Effector memory CD4-positive, alpha-beta T cell (primary cell): ENCODE measurements at places on chromosomes 4 and X.
A peak's percentile ranks its signal among the peaks of the same experiment; 100 is the strongest.

DNA sequence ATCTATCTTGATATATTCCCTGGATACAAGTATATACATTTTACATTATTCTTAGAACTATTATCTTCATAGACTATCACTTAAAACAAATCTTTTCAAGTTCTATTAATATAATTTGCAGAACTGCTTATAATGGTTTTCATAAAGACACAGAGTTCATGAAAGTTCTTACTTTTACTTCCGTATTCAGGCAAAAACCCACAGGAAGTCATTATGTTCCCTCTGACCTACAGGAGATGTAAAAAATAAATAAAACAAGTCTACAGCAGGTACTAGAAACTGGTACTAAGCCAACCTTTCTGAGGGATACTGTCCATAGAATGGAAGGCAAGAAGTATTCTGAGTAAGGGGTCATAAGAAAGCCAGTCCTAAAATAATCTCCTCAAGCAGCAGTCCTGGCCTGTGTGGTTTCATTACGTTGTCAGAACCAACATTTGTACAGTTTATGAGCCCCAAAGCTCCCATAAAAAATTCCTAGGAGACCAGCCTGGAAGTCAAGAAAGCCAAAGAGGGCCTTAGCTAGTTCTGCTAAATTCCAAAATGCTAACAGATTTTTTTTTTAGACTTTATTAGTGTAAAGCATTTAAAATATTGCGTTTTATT, 68.6 kb downstream of the CAMK2D start:
- no peak for DNase-seq

- no peak for DNase-seq
Observed at GRCh38 chrX:111282991-111283390, 12.7 kb upstream of the CAPN6 start.

DNA sequence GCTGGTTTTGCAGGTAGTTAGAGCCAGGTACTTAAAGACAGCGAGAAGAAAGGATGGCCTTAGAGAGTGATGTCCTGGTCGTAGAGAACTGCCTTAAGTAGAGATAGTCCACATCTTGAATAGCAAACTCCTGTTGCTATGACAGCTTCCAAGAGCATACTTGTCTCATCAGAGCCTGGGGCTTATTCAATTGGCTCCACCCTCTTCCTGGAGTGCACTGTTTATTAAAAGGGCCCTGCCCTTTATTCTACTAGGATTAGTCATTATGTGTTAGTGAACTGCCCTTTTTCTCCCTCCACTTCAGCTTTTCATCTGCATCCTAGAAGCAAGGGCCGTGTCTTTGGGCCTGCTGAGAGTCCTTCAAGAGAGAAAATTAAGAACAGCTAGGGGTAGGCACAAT, 94.5 kb upstream of the EOLA2 start:
- DNase-seq = no peak

DNA sequence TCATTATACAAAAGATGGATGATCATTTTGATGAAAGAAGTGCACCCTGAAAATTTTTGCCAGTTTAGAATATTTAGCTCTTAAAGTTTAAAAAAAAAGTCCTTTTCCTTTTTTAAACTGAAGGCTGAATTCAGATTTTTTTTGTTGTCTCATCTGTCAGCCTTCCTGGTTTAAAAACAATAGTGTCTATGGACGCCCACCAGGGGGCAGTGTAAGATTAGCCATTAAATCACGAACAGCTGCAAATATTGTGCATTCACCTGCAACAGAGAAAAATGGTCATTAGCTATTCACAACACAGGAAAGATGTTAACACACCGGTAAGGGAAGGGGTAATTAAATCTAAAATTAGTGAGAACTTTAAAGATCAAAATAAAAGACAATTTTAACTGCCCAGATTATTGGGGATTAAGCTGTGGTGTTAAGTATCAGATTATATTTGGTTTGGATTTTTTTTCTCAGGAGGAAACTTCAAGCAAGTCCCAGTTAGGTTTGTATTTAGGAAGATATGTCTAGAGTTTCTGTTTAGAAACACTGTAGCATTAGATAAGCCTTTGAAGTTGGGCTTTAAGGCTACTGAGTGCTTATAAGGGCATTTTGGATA, 4.4 kb upstream of the CXorf38 start:
- DNase-seq = peak; percentile 44

DNA sequence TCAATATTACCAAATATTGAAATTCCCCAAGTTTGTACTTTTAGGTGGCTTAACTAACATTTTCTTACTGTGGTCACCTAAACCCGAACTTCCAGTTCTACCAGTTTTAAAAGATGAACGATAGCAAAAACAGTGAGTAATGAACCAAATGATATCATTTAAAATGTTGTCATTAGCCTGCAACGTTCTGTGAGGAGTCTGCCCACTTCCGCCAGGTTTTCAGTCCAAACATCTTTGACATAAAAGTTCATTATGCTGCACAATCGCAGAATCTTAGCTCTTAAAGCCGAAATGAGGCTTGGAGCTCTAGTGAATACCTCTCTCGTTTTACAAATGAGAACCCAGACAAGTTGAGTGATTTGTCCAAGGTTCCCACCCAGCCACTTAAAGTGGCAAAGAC, 762 bp downstream of the PIGA start:
- DNase-seq = no peak

- DNase-seq = no peak
Observed at GRCh38 chrX:8027827-8028226, 100.6 kb upstream of the PNPLA4 start.

- no peak for DNase-seq
Observed at GRCh38 chr4:6960628-6961412, 51.2 kb downstream of the TBC1D14 start.

DNA sequence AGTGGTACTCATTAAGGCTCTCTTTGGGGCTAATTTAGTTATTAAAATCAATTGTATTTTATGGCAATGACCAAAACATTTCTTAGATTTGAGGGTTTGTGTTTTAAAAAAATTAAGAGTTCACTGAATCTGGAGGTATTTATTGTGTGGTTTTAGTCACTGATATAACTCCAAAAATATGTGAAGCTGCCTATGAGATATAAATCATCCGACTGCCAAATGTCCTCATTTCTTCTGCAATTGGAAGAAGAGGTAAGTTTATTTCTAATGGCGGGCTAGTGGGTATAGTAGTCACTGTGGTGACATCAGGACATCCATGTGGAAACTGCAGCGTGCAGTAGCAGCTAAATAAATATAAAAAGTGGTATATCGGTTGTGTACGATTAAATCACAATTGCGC, 205.5 kb downstream of the MID1 start:
- DNase-seq = no peak

GRCh38 chr4:124636788-124637187, 75.7 kb downstream of the ANKRD50 start:
- DNase-seq = no peak

DNA sequence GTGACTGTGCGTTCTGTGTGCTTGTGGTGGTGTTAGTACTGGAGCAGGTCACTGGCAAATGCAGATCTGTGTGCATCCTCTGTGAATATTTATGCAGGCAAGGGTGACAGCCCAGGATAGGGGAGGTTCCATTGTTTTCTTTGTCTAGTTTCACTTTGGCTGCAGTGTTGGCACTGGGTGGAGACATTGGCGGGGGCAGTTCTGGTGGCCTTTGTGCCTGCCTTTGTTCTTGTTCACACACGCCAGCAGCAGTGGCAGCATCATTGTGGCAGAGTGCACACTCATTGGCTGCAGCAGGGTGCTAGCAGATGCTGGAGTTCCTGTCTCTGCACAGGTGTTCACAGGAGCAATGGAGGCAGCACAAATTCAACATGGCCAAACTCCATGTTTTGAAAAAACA, 495.3 kb downstream of the UBE2NL start:
- no peak for DNase-seq

DNA sequence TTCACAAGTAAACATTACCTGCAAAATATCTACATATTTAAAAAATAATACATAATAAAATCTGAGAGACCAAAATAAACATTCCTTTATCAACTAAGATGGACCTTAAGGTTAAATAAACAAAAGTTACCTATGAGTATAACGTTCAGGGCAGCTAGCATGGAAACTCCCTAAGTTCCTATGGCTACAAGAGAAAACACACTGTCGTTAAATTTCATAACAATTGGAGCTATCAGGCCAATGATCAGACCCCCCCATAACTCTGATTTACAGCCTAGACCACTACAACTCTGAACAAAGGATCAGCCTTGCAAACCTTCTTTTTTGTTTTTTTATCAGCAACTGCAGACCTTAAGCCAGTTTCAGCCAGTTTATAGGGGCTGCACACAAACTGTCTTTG, 1418.4 kb downstream of the PCDH18 start:
- DNase-seq = no peak

GRCh38 chr4:108794136-108794535, 31.3 kb upstream of the ETNPPL start:
- no peak for DNase-seq

GRCh38 chr4:176875446-176875930, 82.8 kb upstream of the VEGFC start:
- no peak for DNase-seq

DNA sequence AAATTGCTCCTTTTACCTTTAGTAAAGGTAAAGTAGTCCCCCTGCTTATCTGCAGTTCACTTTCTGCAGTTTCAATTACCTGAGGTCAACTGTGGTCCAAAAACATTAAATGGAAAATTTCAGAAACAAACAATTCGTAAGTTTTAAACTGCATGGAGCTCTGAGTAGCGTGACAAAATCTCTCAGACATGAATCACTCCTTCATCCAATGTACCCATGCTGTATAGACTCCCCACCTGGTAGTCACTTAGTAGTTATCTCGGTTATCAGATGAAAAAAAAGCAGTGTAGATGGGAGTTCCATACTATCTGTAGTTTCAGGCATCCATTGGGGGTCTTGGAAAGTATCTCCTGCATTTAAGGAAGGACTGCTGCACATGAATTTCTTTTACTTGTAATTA, 7.7 kb downstream of the UNC5C start:
- DNase-seq = no peak

DNA sequence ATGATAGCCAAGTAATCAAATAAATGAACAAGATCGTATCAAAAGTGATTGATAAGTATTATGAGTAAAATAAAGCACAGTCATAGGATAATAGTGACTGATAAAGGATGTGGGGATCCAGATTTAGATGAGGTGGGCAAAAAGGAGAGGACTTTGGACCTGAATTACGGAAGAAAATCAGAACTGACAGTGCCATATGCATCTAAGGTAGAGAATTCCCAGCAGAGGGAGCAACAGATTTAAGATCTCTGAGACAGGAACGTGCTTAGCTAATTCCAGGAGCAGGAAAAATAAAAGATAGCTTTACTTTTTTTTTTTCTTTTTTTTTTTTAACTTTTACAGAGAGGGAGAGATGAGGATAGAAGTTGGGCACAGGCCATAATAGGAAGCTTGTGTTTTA, 189.9 kb downstream of the NWD2 start:
- DNase-seq = no peak

- DNase-seq = no peak
Observed at GRCh38 chrX:2647627-2648026, 43.5 kb upstream of the CD99 start.

DNA sequence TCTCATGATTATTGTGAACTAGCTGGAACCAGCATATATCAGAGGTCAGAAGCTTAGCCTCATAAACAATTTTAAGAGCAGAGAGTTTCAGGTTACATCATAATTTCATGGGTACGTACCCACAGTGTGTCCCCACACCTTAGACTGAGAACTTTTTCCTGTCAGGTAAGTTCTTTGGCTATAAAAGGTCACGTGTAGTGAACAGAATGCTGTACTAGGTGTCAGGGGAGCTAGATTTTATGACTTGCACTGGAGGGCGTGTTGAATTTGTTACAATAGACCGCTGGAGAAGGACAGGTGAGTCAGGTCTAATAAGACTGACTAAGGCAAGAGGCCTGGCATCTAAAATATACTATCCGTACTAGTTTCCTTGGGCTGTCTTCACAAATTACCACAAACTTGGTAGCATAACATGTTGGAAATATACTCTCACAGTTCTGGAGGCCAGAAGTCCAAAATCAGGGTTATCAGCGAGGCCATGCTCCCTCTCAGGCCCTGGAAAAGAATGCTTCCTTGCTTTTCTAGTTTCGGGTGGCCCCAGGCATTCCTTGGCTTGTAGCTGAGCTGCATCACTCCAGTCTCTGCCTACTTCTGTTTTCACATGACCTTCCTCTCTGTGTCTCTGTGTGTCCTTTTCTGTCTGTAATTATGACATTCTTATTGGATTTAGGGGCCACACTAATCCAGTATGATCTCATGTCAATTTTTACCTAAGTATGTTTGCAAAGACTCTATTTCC, 512.0 kb upstream of the NR3C2 start:
- DNase-seq = no peak

DNA sequence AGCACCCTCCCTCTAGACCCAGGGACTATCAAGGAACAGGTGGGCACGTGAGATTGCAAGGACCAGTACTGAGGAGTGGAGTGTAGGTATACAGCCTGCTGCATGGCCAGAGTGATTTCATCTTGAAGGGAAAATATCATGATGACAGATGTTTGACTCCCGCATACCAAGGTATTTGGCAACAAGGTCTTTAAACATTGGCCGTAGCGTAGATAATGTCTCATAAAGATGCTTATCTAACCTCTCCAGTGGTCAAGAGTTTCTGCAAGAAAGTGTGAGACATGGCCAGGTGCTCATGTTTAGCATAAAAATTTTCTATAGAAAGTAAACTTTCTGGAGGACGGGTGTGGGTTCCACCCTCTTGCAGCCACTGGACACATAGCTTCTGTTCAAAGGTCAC, 18.7 kb upstream of the ZNF630 start:
- no peak for DNase-seq

GRCh38 chrX:9935436-9935835, 31.7 kb upstream of the CLDN34 start:
- no peak for DNase-seq

DNA sequence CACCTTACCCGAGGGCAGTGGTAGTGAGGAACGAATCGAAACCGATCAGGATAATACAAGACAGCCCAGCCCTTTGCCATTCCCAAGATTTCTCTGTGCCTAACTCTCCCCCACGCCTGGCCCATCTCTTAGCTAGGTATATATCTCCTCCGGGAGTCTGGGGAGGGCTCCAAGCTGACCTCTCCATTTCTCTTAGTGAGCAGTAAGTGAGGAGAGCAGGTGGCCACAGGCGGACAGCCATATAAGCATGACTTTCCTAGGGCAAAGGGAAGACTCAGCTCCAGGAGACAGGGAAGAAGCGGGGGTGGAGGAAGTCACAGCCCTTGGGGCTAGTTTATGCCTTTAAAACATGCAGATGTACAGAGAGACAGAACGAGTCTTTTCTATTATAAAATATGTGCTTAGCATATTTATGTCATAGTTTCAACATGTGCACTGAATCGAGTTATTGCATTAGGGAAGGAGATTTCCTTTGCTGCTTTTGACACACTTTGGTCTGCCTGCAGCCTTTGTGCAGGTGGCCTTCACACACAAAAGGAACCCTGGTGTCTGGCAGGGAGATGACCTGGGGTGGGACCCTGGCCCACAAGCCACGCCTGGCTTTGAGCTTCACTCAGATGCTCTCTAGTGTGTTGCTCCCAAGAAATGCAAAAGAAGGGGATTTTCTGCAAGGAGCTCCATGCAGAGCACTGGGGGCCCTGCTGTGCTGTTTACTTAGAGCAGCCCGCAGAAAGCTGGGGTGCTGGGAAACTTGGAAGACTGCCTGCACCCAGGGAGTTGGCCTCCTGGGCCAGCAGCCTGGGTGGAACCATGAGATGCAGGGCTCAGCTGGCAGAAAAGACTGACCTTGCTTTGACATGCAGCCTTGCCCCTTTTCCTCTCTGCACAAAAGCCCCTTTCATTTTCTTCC, 613.3 kb downstream of the BCOR start:
- DNase-seq = no peak
